ENCODE measurements at places on chromosomes 11 and 22.
A peak's percentile ranks its signal among the peaks of the same experiment; 100 is the strongest.

- DNase-seq, result no peak
Measured at GRCh38 chr11:3020011-3020410, 27.9 kb upstream of the NAP1L4 start.

DNA sequence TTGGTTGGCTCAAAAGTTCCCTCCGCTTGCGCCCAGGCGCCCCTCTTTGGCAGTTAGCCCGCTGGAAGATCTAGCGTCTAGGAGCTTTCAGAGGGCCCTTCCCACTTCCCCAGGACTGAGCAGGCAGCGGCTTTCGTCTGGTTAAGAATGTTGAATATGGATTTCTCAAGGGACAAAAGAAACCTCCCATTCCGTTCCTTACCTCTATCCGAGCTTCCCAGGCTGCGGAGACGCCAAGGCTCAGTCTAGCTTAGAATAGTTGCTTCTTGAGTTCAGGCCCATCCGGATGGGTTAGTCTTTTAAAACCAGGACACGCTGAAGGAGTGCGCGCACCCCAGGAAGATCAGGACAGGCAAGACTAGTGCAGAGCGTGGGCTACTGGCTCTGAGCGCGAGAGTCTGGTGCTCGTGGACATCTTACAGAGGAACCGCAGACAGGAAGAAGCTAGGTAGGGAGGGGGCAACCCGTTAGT, 1.6 kb downstream of the NELL1 start:
- DNase-seq, result no peak

GRCh38 chr22:24407884-24408283, 19.5 kb upstream of the ADORA2A start:
- no peak for DNase-seq

DNA sequence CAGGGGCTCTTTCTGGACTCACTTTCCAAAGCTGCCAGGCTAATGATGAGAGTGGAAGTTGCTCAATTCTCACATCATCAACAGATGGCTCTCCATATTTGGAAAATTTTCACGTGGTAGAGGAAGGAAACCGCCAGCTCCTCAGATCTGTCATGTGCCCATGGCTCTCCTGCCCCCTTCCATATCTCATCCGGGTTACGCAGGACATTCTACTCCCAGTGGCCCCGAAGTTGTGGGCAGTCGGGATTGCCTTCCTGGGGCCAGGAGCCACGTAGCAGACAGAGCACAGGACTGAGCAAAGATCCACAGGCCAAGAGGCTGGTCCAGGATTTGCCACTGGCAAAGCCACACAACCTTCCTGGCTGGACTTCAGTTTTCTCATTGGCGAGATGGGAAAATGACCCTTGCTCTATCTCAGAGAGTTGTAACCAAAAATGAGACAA, 38.8 kb downstream of the RPUSD4 start:
- DNase-seq, result peak; percentile 94

DNA sequence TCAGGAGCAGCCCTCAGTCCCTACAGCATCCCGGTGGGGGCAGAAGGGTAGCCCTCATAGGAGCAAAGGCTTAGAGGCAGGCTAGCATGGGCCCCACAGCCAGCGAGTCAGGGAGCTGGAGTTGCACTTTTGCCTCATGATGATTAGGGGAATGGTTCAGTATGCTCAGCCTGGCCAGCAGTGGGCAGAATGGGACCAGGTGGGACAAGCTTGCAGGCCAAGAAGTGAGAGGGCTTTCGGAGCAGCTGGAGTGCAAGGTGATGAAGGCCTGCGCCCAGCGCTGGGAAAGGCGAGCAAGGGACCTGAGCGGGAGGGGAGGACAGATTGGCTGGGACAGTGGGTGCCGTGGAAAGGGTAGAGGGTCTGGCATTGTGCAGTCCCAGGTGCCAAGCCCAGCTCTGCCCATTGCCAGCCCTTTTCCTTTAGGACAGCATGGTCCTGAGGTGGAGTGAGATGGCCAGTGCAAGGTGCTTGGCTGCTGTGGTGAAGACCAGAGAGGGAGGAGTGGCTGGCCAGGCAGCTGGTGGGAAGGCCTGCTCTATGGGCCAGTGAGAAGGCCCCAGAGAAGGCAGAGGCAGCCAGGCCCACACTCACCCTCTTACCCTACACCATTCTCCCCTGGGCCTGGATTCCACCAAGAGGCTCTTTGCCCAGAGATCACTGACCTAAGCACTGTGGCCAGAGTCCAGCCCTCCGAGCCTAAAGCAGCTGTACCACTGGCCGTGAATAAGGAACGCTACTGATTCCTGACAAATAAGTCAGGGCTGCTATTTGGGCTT, 47.9 kb upstream of the SUSD2 start:
- DNase-seq, result no peak

DNA sequence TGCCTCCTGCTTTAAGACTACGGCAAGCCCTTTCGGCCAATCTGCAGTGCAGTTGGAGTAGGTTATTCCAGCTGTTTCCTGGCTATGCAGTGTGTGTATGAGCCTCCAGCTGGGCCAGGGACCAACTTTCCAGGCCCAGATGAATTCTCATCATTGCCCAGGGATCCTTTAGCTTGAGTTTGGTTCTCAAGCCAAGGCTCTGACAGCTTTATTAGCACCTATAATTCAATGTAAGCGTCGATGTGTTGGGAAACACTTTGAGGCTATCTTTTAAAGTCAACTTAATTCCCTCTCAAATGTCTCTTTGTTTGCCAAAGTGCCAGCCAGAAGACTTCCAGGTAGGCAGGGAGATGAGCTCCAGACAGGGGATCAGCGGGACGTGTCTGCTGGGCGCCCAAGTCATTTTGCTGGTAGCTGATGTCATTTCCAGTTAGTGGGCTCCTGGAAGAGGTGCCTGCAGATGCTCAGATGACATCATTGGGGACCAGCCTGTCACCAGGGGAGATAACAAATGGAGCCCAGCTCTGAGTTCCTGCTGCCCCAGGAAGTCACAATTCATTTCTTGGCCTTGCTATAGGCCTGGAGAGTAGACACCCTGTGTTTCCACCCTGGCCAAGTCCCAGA, 520.4 kb downstream of the SOX6 start:
- DNase-seq, result no peak

- DNase-seq, result peak; percentile 58
Measured at GRCh38 chr11:119567688-119568582, 145.0 kb upstream of the THY1 start.

Measured in skin of body (tissue), 3 donors.